NCI-H526 (cell line): ENCODE measurements at places on chromosomes 7 and 10.
A peak's percentile ranks its signal among the peaks of the same experiment; 100 is the strongest.

DNA sequence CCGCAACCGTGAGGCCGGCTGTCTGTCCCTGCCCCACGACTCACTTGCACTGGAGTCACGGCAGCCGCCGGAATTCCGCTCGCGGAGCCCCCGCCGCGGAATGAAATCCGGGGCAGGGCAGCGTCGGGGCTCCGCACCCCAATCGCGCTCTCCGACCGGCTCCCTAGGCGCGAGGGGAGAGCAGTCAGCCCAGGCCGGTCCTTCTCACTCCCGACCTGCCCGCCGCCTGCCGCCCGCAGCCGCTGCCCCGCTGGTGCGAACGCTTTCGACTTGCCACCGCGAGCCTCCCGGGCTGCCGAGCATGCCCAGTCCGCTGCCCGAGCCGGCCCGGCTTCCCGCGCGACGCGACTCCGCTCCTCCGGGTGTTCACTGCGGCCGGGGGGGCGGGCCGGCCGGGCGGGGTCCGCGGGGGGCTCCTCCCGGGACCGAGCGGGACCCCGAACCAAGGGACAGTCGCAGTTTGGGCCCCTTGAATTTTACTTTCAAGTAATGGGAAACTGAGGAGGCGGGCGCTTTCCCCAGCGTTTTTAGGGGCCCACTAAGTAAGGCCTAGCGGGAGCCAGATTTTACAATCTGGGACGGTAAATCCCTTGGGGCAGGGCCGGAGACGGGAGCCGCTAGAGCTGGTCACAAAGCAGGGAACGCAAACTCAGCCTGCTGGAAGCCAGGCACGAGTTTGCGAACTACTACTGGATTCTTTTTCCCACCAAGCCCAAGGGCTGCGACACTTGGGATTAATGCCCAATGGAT is at the start of gene SGMS1:
Gene SGMS1 (minus strand): TSS at position 294 of the 750 bp plus-strand sequence. CDS start 279,842 bp downstream, outside the sequence.
- DNase-seq = peak; percentile 86

- DNase-seq = no peak
Observed at GRCh38 chr10:28681291-28681763, 4.0 kb downstream of the BAMBI start.

DNA sequence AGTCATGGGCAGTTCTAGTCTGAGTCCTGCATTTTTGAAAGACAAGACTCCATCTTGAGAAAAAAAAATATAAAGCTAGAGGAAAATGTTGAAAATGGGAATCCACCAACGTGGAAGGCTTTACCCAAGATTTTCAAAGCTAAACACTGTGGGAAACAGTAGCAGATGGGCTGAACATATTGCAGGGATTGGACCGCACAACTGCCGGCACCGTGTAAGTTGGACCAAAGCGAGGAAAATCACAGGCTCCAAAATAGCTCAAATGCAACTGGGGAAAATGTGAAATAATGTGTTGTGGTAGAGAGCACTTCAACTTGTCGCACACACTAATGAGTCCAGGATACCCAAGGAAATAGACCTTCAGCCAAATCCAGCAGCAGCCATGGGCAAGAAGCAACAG is 26.4 kb upstream of the ADRB1 start:
- no peak for DNase-seq

DNA sequence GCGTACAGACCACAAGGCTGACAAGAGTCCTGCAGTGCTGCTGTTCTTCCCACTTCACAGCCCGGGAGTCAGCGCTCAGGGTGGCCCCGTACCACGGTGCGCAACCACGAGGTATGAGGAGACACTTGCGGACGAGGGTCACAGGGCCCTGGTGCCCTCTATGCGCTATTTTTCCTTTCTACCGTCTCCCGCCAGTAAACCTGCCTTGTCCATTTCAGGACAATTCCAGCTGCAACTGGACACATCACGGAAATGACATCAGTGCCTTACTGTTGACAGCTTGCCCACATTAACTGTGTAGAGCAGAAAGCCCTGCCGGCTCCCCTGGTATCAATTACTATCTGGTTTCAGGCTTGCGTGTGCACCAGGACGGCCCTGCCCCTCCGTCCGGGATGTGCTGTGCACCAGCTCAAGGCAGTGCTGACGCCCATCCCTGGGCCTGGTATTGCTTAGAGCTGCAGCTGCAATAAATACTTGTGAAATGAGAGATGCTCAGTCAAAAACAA is 65.1 kb downstream of the ZRANB1 start:
- no peak for DNase-seq

GRCh38 chr7:119341822-119342221 is 931.2 kb upstream of the KCND2 start:
- DNase-seq = no peak

DNA sequence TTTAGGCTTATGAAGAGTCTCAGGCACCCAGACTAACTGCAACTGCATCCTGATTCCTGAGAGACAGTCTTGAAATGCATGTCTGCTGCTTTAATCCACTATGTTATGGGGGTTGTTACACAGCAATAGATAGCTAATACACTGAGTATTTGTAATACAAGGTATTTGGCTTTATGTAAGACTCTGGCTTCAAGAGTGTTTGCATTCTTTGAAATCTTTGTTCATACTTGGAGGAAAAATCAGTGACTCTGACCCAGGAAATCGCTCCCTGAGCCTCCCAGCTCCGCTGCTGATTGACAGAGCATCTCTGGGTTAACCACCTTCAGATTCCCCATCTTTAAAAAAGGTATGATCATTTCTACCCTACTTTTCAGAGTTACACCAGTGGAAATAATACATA is 133.9 kb downstream of the MTPAP start:
- no peak for DNase-seq

- no peak for DNase-seq
Observed at GRCh38 chr10:86003201-86003621, 363.4 kb downstream of the GRID1 start.

DNA sequence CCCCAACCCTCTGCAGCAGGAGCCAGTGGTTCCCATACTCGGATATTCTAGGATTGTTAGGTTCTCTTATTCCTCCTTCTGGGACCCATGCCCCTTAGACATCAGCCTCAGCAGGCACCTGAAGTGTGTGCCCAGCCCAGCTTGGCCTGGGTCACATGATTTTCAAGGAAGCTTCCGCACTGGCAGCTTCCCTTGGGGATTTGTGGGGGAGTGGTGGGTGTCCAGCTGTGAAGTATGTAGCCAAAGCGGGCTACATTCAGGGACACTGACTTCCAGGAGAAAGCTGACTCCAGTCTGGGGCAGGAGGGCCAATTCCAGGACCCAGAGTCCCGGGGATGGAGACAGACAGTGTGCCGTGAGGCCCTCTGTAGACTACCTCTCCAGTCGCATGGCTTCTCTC is 1.3 kb downstream of the LDB1 start:
- no peak for DNase-seq

- no peak for DNase-seq
Observed at GRCh38 chr7:50387351-50387750, 62.8 kb downstream of the FIGNL1 start.

DNA sequence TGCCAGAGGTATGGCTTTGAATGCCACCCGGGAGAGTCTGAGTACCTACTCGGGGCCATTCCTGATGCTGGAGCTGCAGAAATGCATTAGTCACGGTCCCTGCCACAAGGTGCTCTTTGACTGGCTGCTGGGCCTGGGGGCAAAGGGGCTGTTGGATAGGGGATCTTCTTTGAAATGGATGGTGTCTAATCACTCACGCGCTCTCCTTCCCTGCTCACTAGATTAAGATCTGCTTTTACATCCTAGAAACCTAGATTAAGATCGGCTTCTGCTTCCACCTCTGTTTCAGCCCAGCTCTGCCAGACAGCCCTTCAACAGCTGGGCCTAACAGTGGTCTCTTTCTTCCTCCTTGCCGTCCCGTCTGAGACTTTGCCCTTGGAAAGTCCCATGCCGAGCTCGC is 57.2 kb downstream of the PAX2 start:
- no peak for DNase-seq

DNA sequence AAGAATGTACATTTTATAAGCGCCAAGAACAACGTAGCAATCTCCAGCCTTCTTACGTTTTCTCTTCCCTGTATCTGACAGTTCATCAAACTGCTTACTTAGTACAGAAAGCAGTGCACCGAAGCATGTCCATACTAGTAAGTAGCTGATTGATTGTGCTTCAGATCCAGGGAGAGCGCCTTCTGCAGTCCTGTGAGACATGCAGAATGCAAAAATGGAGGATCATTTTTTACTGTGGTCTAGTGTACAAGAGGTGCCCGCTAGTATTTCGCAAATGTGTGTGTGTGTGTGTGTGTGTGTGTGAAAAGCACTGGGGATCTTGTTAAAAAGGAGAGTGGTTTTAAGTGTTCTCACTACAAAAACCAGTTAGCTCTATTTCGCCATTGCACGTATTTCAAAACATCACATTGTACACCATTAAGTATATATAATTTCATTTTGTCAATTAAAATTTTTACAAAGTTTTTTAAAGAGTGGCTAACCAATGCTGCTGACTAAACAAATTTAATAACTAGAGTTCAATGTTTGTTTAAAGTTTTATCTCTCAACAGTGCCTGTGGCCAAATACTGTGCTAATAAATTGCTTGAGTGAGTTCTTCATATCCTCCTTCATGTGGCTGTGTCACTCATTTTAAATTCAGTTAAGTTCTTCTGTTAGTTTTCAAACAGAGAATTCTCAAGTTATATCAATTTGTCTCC is 99.6 kb downstream of the ZMYND11 start:
- DNase-seq = no peak

- DNase-seq = peak; percentile 25
Observed at GRCh38 chr7:98870121-98870651, 372 bp upstream of the TMEM130 start.

DNA sequence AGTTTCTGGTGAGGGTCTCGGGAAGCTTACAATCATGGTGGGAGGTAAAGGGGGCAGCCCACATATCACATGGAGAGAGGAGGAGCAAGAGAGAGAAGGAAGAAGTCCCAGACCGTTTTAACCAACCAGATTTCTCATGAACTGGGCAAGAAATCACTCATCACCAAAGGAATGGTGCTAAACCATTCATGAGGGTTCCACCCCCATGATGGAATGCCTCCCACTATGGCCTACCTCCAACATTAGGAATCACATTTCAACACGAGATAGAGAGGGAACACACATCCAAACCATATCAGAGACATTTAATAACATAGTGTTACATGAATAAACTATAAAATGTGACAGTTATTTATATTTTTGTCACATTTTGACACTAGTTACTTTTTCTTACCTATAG is 214.8 kb upstream of the MAGI2 start:
- DNase-seq = no peak

DNA sequence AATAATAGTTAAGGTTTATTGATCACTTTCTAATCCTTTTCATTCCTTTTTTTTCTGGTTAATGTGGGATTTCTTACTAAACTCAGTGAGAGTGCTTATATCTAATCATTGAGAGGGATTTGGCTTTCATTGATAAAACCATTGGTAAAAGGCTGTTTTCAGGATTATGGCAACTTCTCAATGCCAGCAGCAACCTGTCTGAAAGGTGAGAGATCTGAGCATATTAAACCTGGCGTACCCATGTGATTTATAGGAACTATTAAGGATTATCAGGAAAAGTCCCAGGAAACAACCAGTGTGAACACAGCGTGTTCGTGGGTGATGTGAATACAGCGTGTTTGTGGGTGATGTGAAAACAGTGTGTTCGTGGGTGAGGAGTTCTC is 65.9 kb downstream of the PDIA4 start:
- DNase-seq = no peak

- DNase-seq = no peak
Observed at GRCh38 chr7:19957664-19958063, 184.2 kb upstream of the TMEM196 start.

- DNase-seq = peak; percentile 7
Observed at GRCh38 chr10:69644658-69645295, 14.7 kb downstream of the FAM241B start.

GRCh38 chr7:77269360-77270093 is 69.9 kb upstream of the FGL2 start:
- no peak for DNase-seq

- no peak for DNase-seq
Observed at GRCh38 chr7:140876519-140877248, 48.0 kb downstream of the BRAF start.

GRCh38 chr10:81179805-81180452 is 642.2 kb downstream of the SH2D4B start:
- no peak for DNase-seq

DNA sequence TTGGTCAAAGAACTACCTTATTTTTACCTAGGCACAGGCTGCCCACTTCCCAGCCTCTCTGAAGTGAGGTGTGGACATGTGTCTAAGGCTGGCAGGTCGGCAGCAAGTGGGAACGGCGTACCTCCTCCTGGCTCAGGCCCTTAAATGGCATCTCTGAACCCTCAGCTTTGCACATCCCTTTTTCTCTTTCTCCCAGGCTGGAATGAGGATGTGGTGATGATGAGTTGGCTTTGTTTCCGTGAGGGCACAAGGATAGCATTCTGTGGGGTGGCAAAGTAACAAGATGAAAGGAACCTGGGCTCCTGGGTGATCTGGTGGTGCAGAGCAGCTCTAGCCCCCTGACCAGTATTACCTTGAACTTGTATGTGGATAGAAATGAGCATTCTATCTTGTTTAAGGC is 196.8 kb downstream of the REEP3 start:
- no peak for DNase-seq

- DNase-seq = no peak
Observed at GRCh38 chr10:36266923-36267322, 624.8 kb upstream of the FZD8 start.

- DNase-seq = no peak
Observed at GRCh38 chr10:117894339-117894738, 152.4 kb downstream of the RAB11FIP2 start.

GRCh38 chr7:93115796-93116195 is 2.0 kb downstream of the SAMD9 start:
- DNase-seq = no peak

GRCh38 chr7:140915935-140916555 is 8.7 kb downstream of the BRAF start:
- DNase-seq = no peak

- no peak for DNase-seq
Observed at GRCh38 chr7:56097700-56098099, 4.9 kb upstream of the PHKG1 start.

GRCh38 chr7:26560526-26561256 is 269.0 kb downstream of the SNX10 start:
- no peak for DNase-seq

DNA sequence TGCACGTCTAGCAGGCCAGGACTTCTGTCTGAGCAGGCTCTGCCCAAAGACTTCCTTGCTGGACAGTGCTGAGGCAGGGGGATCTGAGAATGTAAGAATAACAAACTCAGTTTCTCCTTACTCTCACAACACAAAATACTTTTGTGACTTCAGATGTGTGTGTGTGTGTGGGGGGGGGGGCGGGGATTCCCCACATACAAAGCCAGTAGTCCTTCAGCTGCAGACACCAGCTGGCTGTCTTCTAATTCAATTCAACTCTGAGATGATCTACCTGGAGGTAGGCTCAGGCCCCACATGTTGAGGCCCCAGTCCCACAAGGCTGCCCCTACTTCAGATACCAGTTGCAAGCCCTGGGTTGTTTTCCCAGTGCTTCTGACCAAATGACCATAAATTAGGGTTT is 4.7 kb upstream of the CXCL12 start:
- no peak for DNase-seq
